ENCODE measurements at places on chromosomes 4 and X.
A peak's percentile ranks its signal among the peaks of the same experiment; 100 is the strongest.

GRCh38 chr4:183408796-183409195 is 35.6 kb upstream of the CDKN2AIP start:
- no peak for DNase-seq

DNA sequence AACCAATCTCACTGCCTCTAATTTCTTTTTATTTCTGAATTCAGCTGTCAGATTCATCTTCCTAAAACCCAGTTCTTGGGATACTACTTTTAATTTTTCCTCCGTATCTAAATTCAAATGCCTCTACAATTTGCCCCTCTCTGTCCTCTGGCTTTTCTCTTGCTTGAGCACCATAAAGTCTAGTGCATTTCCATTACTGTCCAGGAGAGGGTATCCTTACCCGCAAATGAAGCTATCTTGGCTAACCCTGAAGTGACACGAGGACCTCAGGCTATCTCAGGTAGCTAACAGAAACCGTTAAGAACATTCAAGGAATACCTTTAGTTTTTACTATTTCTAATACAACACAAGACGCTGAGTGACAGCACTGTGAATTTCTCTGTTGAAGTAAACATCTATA is 49.4 kb upstream of the PRR32 start:
- DNase-seq: no peak

DNA sequence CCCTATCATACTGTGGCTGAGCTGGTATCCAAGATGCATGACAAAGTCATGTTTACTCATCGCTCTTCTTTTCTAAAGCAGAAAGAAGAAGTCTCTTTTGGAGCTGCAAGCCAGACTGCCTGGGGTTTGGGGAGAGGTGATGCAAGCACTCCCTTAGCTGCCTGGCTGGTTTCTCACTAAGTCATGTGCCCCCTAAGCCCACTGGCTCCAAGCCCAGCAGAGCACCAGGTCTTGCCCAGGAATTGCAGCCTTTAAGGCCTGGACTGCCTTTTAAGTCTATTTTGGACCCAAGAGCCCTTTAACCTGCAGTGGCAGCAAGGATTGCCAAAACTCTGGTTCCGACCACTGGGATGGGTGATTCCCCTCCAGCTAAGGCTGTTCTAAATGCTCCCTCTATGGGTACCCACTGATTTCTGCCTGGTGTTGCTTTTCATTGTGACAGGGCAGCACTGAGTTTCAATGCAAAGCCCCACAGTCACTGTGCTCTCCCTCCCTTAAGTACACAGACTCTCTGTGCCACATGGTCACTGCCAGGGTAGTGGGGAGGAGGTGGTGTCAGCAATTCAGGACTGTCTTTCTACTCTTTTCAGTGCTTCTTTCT is 548.6 kb downstream of the TLL1 start:
- no peak for DNase-seq

DNA sequence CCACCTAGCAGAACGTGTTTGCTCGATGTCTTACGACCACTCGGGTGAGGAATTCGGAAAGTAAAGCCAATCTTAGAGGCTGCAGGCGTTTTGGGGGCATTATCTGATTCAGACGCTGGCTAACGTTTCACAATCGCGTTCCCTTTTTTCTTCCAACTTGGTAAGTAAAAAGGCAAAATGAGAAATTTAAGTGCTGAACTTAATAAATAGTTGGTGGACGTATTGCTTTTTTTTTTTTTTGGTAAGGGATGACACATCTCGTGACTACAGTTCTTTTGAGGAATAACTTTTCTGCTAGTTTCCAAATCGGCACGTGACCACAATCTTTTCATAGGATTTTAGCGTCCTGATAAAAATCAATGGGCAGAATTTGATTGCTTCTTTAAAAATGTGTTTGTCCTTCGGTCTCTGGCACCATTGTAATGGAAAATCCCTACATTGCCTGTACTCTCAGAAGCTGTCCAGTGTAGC is 848 bp downstream of the RAB9A start:
- DNase-seq: no peak

GRCh38 chr4:68432320-68432719 is 14.9 kb upstream of the TMPRSS11E start:
- DNase-seq: no peak

DNA sequence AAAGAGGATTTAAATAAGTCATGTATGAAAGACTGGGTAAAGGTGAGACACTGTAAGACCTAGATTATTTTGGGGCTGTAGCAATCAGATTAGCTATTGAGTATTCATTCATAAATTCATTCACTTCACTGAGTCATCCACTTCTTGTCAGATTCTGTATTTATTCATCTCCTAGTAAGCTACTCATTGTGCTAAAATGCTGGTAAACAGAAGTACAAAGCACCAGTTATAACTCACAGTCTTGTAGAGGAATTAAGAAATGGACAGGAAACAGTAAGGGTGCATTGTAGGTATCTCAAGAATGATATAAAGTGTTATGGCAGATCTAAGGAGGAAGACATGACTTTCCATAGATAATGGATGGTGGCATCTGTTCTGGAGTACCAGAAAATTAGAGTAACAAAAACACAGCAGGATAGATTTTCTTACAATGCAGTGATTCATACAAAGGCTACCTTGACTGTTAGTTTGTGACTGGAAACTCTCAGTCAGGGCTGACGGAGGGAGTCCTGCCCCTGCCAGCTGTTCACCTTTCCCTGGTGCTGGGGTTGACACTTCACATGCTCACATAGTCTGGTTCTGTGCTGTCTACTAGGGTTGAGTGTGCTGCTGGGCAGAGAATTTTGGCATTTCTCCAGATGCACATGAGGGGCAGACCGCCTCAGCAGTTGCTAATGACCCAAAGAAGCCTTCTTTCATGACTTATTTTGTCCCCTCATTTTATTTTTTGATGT is 26.5 kb upstream of the HAND2 start:
- DNase-seq: no peak

DNA sequence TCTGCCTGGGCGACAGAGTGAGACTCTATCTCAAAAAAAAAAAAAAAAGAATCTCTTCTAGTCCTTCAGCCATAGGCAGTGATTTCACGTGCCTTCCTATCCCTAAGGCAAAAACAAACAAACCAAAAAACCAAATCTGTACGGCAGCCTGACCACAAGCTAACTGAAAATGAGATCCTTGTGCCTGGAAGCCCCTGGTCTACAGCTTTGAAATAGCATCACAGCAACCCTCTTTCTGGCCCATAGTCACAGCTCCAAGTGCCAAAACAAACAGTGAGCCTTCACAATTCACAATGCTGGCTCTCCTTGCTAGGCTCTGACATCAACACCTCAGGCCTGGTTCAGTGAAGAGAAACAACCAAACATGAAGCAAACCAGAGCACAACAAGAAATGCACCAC is 46.1 kb downstream of the TMEM150C start:
- no peak for DNase-seq

- no peak for DNase-seq
These were observed 60.2 kb downstream of the TMEM154 start for GRCh38 chr4:152619556-152619955.

DNA sequence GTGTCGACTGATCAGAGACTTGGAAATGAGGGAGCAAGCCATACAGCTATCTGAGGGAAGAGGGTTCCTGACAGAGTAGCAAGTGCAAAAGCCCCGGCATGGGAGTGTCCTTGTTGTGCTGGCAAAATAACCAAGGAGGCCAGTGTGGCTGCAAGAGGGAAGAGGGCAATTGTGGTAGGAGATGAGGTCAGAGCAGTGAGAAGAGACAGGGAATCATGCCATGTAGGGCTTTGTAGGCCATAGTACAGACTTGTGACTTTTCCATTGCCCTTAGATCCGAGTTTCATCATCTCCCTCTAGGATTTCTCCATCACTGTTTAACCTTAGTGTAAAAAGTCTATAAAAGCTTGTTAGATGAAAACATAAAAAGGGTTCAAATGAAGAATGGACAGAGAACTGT is 76.2 kb downstream of the DOCK11 start:
- peak; percentile 43 for DNase-seq

GRCh38 chrX:5314148-5314547 is 914.5 kb downstream of the NLGN4X start:
- DNase-seq: no peak

- no peak for DNase-seq
These were observed 631.5 kb downstream of the RAB28 start for GRCh38 chr4:12852338-12853307.

- no peak for DNase-seq
These were observed 10.1 kb downstream of the SEC24D start for GRCh38 chr4:118825799-118826198.

- DNase-seq: peak; percentile 82
These were observed 5.4 kb upstream of the GTPBP6 start for GRCh38 chrX:323721-324628.

GRCh38 chrX:17441965-17442364 is 67.0 kb downstream of the NHS start:
- DNase-seq: no peak

DNA sequence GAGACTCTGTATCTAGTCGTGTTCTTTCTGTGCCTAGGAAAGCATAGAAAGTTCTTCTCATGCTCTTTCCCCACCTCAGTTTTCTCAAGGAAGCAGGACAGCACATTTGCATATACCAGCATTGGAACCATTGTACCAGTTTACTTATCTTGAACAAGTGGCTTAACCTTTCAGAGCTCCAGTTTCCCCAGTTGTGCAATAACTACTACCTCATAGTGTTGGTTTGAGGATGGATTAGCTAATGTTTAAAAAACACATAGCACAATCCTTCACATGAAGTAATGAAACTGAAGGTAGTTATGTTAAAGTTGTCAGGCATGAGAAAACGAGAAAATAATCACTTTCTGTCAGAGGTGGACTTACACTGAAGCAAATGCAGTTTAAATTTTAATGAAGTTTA is 92.2 kb upstream of the H2AZ1 start:
- no peak for DNase-seq
